ENCODE measurements at places on chromosomes 5 and 9.

DNA sequence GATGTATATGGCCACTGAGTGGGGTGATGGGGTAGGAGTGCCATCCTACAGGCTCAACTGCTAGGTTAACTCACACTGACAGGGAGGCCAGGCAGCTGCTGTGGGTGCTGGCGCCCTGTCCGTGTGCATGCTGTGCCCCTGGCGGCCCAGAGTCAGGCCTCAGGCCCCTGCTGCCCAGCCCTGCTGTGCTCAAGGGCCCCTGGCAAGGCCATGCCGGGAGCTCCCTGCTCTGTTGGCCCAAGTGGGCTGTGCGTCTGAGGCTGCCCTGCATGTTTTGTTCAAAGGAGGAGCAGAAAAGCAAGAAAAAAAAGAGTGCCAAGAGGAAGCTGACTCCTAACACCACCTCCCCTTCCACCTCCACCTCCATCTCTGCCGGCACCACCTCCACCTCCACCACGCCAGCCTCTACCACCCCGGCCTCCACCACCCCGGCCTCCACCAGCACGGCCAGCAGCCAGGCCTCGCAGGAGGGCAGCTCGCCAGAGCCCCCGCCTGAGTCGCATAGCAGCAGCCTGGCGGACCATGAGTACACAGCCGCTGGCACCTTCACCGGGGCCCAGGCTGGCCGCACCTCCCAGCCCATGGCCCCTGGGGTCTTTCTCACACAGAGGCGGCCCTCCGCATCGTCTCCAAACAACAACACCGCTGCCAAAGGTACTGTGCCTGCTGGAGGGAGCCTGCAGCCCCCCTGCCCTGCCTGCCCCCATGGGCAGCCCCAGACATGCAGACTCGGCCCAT lies 100.1 kb downstream of the PHF2 start:
- DNase-seq = no peak

- DNase-seq = no peak
Measured at GRCh38 chr5:124631874-124632550, 114.4 kb downstream of the ZNF608 start.

GRCh38 chr5:131366428-131366827 lies 102.6 kb downstream of the CDC42SE2 start:
- no peak for DNase-seq

DNA sequence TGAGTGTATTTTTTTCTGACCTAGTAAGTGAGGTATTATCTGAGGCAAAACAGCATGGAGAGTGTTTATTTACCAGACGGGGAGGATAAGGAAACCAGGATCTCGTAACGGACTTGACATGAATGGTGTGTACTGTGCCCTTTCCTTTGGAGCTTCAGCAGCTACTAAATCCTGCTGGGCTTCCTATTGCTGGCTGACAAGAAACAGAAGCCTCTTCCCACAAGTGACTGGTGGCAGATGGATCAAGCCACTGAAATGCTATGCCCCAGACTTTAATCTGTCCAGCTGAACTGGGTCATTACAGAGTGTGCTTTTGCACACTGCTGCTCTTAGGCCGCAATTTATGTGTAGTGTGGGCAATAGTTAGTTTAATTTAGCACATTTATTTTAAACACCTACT lies 162.7 kb upstream of the MRPS30 start:
- no peak for DNase-seq

- no peak for DNase-seq
Measured at GRCh38 chr9:109519366-109519765, 21.3 kb upstream of the PTPN3 start.

DNA sequence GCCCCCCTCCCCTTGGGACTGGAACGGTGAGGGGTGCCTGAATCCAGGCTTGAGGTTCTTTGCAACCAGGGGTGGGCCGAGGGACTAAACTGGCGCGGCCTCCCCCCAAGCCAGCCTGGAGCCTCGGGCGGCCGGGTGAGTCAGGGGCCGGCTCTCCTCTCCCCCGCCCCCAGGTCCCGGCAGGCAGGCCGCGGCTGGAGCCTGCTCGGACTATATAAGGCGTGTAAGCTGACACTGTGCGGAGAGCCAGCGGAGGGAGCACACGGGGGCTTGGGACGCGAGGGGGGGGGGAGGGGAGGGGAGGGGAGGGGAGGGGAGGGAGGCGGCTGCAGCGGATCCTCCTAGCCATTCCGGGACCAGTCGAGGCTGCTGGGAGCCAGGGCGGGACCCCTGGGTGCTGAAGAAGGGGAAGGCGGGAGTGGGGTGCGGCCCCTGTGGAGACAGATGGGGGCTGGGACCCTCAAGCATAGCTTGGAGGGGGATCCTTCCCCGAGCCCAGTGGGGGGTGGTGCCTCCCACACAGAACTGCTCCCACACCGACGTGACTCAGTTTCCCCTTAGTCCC lies 595 bp downstream of the PDLIM7 start:
- no peak for DNase-seq

- no peak for DNase-seq
Measured at GRCh38 chr5:57715296-57715695, 232.7 kb upstream of the ACTBL2 start.

DNA sequence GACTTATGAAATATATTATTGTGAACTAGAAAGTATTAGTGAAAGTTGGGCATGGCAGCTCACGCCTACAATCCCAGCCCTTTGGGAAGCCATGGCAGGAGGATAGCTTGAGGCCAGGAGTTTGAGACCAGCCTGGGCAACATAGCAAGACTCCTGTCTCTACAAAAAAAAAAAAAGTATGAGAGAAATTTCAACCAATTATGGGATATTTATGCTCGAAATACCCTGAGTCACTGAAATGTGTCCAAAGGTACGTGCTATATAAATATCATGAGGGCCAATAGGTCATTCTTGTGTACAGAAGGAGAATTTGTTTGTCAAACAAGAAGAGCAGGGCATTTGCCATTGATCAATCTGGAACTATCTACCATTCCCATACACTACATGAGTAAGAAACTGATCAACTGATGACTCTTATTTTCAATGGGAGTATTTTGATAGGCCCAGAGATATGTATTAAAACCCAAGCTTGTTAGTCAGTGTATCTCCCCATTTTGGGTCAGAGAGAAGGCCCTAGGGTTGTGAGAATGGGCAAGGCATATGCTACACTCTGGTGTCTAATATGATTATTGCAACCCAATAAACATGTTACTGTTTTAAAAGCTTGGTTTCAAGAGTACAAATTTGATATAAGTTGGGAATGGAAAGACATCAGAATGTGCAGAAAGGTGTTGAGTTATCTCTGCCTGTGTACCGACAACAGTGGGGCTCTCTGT lies 21.7 kb upstream of the HOMER1 start:
- DNase-seq = no peak

DNA sequence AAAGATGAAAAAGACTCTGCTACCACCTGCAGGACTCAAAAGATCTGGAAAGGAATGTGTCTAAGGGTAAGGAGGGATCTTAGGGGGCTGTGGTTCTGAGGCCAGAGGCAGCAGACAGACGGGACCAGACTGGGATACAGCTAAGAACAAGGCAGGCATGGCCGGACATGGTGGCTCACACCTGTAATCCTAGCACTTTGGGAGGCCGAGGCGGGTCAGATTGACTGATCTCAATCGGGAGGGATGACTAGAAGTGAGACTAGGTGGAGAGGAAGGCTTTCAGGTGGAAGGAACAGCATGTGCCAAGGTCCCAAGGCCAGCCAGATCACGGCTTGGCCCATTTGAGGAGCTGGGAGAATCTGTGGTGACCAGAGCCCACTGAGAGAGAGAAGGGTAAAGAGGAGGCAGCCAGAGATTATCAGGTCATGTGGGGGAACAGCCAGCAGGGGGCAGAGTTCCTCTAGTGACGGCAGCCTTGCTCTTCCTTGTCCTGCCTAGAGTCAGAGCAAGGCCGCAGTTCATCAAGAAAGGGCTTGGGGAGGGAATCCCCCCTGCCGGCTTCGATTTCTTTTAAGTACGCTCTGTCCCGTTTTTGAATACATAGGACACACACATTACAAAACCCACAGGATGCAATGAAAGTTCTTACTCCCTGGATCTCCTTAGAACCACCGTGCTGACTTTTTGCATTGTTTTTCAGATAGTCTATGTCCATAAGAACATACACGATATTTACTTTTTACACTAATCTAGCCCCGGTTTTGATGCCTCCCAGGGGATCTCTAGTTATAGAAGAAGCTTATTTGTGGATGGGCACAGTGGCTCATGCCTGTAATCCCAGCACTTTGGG lies 2.6 kb upstream of the OLFML2A start:
- peak; percentile 95 for DNase-seq

DNA sequence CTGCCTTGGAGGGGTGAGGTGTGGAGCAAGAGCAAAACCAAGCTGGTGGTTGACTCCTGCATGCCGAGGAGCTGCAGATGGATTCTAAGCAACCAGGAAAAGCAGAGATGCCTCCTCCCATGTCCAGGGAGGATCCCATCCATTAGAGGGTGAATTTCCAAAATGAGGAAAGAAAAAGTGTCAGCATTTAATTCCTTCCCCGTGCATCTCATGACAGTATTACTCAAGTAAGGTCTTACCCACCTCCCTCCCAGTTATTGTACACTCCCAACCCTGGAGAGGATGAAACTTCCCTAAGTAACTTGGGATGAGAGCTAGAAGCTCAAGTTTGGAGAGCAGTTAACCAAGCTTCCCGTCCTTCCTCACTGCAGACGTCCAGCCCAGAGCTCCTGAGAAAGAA lies 19.9 kb downstream of the C9orf152 start:
- DNase-seq = no peak

GRCh38 chr5:35656721-35657120 lies 39.1 kb downstream of the SPEF2 start:
- DNase-seq = no peak

GRCh38 chr9:110742741-110743371 lies 74.3 kb downstream of the MUSK start:
- no peak for DNase-seq

DNA sequence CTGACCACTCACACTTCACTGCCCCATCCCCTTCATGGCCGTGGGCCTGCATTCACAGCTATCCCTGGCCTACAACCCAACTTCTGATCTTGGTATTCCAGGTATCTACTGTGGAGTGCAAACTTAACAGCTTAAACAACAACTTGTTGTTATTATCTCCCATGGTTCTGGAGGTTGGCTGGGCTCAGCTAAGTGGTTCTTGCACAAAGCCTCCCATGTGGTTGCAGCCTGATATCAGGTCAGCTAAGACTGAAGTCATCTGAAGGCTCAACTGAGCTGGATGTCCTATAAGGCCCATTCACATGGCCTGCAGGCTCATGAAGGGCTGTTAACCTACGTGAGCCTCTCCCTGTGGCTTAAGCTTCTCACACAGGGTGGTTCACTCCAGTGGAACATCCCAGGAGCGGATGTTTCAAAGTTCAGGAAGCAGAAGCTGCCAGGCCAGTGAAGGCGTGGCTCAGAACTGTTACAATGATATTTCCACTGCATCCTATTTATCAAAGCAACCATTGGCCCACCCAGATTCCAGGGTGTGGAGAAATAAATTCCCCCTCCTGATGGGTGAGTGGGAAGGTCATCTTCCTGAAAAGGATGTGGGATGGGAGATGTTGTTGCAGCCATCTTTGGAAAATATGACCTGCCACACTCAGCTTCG lies 30.0 kb upstream of the TRIO start:
- no peak for DNase-seq

GRCh38 chr9:122816163-122816867 lies 12.1 kb downstream of the PDCL start:
- DNase-seq = peak; percentile 83

- DNase-seq = no peak
Measured at GRCh38 chr5:125409861-125410536, 663.6 kb upstream of the ZNF608 start.

DNA sequence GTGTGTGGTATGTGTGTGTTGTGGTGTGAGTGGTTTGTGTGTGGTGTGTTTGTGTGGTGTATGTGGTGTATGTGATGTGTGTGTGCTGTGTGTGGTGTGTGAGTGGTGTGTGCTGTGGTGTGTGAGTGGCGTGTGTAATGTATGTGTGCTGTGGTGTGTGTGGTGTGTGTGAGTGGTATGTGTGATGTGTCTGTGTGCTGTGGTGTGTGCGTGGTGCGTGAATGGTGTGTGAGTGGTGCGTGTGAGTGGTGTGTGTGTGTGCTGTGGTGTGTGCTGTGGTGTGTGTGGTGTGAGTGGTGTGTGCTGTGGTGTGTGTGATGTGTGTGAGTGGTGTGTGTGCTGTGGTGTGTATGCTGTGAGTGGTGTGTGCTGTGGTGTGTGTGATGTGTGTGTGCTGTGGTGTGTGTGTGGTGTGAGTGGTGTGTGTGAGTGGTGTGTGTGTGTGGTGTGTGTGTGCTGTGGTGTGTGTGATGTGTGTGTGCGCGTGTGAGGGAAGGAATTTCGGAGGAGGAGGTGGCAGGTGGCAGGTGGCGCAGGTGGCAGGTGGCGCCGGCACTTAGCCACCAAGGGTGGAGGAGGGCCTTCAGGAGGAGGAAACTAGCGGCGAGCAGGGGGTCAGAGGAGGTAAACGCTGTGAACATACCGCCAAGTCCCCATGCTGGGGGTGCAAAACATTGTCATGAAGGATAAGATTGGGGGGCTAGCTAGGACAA lies 191.8 kb downstream of the MELK start:
- DNase-seq = no peak

DNA sequence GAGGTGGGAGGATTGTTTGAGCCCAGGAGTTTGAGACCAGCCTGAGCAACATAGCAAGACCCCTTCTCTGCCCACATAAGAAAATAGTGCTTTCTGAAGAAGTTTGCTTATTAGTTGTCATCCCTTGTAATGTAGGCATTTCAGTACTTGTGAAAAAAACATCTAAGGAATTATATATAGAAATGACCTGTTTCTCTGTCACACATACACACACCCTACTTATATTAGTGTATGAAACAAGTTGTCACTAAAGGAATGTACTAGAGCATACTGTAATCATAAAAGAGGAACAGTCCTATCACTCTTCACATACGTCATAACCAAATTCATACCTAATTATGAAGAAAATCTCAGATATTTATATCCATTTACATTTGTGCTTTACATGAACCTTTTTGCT lies 122.0 kb downstream of the NIPBL start:
- no peak for DNase-seq

GRCh38 chr9:90904706-90905478 lies 103.3 kb downstream of the SYK start:
- no peak for DNase-seq

DNA sequence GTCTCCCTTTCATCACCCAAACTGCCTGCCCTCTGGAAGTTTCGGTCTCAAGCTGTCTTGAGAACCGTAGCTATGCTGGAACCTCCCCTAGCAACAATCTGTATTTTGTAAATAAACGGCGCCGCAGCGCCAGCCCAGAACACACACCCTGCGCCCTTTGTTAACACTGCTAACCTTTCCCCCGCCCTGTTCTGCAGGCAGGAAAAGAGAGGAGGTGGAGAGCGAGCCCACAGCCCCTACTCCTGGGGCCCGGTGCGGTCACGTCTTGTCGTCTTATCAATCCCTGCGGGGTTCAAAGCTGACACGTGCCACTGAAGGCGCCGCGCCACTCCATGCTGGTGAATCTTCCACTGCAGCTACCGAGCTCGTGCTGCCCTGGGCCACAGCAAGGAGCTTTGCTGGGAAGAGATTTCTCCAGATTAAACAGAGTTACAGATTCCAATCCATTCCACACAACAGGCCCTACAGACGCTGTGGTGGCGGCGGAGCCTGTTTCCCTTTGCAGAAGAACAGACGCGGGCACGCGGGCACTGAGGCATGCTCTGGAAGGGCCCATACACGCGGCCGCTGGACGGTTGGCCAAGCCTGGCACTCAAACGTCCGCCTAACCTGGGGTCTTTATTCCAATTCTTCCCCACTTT lies 25.3 kb downstream of the ZDHHC11B start:
- DNase-seq = peak; percentile 71
